Kidney (tissue), 22 donors: ENCODE measurements at places on chromosomes 16 and 17. TPM values are rescaled to one million over a fixed set of nuclear protein-coding genes. Genes with fewer than 3 reads are reported as not detected.

DNA sequence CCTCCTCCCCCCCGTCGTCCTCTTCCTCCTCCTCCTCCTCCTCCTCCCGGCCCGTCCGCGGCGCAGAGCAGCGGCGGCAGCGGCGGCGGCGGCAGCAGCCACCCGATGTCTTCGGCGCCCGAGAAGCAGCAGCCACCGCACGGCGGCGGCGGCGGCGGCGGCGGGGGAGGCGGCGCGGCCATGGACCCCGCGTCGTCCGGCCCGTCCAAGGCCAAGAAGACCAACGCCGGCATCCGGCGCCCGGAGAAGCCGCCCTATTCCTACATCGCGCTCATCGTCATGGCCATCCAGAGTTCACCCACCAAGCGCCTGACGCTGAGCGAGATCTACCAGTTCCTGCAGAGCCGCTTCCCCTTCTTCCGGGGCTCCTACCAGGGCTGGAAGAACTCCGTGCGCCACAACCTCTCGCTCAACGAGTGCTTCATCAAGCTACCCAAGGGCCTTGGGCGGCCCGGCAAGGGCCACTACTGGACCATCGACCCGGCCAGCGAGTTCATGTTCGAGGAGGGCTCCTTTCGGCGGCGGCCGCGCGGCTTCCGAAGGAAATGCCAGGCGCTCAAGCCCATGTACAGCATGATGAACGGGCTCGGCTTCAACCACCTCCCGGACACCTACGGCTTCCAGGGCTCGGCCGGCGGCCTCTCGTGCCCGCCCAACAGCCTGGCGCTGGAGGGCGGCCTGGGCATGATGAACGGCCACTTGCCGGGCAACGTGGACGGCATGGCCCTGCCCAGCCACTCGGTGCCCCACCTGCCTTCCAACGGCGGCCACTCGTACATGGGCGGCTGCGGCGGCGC, at the start of gene FOXF1:
Gene FOXF1 (plus strand): TSS at position 63 of the 797 bp plus-strand sequence. CDS start 43 bp downstream, at position 106.
- peak; percentile 84 for DNase-seq

DNA sequence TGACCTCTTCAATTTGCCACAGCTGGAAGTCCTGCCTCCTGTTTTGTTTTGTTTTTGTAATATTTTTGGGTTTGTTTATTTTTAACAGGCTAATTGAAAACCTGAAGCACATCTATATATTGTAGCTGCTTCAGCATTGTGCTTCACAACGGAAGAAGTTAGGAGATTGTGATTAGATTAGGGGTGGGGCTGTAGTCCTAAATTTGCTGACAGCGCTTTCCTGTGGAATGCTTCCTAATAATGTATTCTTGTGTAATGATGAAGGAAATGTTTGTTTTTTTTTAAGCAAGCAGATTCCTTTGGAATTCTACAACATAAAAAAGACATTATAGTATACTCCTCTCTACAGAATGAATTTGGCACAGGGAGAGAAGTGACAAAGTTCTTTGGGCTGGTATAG, 70.1 kb downstream of the NLK start:
- no peak for DNase-seq

Gene ZNF423
- polyA plus RNA-seq = 2.0 TPM

GRCh38 chr16:48629016-48629415, 19.0 kb upstream of the N4BP1 start:
- DNase-seq = no peak

GRCh38 chr16:2799205-2799858, 1.1 kb downstream of the PRSS41 start:
- DNase-seq = no peak

Gene HOXB3
- 12.1 TPM for polyA plus RNA-seq

DNA sequence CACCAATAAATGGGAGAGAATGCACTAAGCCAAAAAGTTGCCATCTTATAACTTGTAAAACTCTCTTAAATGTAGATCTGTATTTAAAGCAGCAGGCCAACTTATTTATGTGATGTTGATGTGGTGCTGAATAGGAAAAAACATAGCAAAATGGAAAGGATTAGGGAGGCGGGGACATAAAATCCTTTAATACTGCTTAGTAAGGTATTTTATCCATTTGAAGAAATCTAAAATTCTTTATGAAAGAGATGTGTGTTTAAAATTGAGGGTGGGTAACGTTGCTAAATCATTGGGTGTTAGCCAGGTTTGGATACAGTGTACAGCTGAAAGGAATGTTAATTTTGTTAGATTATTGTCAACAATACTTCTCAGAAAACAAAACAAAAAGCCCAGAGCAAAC, 14.3 kb downstream of the SNTB2 start:
- DNase-seq = no peak
